Mammary microvascular endothelial cell (primary cell): ENCODE measurements at places on chromosomes 6 and 20. TPM values are rescaled to one million over a fixed set of nuclear protein-coding genes. Genes with fewer than 3 reads are reported as not detected.

Gene CFAP61
- not detected in 2 replicates for total RNA-seq

Gene ZBTB46
- total RNA-seq: 2.7 and 2.9 TPM in 2 replicates

Gene IMPG1
- not detected in 2 replicates for total RNA-seq

Gene APOBEC2
- not detected in 2 replicates for total RNA-seq

Gene PRDM13
- not detected in 2 replicates for total RNA-seq
